Occipital lobe (tissue), 3 donors: ENCODE measurements at places on chromosomes 1 and 21. TPM values are rescaled to one million over a fixed set of nuclear protein-coding genes. Genes with fewer than 3 reads are reported as not detected.

AMY2A gene
- total RNA-seq, result not detected

SLC9C2 gene
- total RNA-seq, result 8.3 TPM

LEFTY2 gene
- total RNA-seq, result 0.47 TPM

PADI3 gene
- not detected for total RNA-seq

SLC25A34 gene
- total RNA-seq, result 1.2 TPM

AMY2B gene
- total RNA-seq, result 201 TPM

PLA2G4A gene
- 2.3 TPM for total RNA-seq

AMY1B gene
- not detected for total RNA-seq

LCE1C gene
- total RNA-seq, result not detected

OLIG2 gene
- total RNA-seq, result 23.9 TPM

GRCh38 chr1:62437273-62437940 lies 558 bp downstream of the USP1 start:
- no peak for DNase-seq

DNA sequence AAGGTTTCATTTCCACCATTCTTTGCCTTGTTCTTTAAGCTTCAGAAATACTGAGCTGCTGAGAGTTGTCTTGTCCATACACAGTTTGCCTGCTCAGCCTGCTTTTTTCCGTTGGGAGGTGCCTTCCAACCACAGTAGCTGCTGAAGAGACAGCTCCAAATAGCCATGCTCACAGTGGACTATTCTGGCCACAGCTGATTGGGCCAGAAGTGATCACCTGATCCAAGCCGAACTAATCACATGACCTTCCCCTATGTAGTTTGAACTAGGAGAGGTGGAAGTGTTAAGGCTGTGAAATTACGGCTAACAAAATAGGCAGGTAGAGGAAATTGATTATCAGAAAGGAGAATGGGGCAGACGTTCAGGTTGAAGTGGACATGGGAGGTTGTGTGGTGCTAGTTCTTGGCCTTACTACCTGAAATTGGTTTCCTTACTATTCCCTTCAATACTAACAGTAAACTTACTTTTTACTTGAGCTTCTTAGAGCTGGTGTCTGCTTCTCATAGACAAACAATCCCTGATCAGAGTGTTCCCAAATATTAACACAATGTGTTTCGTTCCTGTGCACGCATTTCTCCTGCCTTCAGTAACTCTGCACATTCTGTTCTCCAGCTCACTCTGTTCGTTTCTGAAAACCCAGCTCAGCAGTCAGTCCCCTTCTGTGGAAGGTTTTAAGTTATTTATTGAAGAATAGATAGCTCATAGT lies 136.1 kb downstream of the RWDD3 start:
- DNase-seq, result no peak

GRCh38 chr1:109760581-109761226 lies 3.0 kb downstream of the EPS8L3 start:
- no peak for DNase-seq

- DNase-seq, result no peak
These were observed 83.8 kb downstream of the HSF2BP start for GRCh38 chr21:43575473-43575844.

- DNase-seq, result no peak
These were observed 87.9 kb downstream of the RHOU start for GRCh38 chr1:228823200-228823599.

DNA sequence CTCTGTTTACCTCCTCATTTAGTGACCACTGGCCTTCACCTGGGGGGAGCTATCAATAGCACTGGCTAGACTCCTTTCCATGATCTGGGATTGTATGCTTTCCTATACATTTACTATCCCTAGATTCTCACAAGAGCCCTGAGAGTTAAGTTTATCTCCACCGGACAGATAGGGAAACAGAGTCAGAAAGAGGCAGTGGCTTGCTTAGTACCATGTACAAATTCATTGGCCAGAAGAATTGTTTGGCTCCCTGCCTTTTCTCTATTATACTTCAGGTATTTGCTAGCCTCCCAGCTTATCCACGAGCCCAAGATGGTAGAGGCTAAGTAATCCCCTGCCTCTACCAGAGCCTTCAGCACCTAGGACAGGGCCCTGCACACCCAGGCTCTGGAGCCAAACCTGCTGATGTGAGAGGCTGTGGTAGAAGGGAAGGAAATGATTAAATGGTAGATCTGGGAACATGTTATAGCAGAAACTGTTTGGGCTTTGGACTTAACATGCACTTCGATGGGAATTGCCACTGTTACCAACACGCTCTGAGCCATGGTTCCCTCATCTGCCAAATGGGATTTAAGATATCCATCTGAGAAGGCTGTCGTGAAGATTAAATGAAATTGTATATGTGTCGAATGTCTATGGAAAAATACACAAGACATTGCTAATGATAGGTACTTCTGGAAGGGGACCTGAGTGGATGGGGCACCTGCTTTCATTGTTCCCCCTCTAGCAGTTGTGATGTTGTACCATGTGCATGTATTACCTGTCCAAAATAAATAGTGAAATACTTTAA lies 3.1 kb upstream of the BLACAT1 start:
- no peak for DNase-seq

- no peak for DNase-seq
These were observed 2.4 kb downstream of the NTRK1 start for GRCh38 chr1:156862997-156863599.

DNA sequence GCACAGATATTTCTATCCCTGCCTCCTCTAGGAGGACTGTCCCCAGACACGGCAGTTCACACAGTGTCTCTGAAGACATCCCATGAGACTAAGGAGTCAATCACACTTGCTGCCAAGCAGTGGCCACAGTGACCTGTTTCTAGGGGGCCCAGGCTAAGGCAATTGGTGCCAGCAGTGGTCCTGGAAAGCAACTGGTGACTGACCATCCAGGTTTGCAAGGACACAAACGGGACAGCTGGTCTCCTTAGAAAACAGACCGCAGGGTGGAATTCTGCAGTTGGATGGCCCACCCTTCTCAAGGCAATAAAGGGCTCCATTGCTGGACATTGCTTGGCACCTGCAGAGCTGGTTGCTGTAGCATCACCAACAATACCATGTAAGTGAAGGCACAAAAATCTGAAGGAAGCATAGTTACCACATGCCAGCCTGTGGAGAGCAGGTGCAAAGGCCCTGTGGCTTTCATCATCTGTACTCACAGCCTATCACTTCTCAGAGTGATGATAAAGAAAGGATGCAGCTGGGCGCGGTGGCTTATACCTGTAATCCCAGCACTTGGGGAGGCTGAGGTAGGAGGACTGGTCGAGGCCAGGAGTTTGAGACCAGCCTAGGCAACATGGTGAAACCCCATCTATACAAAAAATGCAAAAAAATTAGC lies 81.5 kb downstream of the STUM start:
- no peak for DNase-seq

- no peak for DNase-seq
These were observed 43.9 kb upstream of the SPOCD1 start for GRCh38 chr1:31859719-31860118.

GRCh38 chr1:232655746-232656085 lies 25.8 kb upstream of the SIPA1L2 start:
- no peak for DNase-seq

- no peak for DNase-seq
These were observed 80.9 kb upstream of the LBR start for GRCh38 chr1:225508538-225509375.

DNA sequence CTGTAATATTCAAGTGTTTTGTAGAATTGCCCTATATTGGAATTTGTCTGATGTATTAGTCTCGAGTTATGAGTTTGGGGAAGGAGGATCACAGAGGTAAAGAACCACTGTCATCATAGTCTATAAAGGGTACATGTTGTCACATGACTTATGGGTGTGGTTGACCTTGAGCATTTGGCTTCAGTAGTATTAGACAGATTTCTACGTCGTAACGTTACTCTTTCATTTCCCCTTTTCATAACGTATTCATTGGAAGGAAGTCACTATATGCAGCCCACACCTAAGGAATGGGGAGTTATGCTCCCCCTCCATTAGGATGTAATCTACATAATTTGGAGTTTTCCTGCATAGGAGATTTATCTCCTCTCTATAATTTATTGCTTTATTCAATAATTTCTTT lies 110.1 kb upstream of the VAV3 start:
- DNase-seq, result no peak

- no peak for DNase-seq
These were observed 11.3 kb downstream of the CDK18 start for GRCh38 chr1:205515781-205516253.

DNA sequence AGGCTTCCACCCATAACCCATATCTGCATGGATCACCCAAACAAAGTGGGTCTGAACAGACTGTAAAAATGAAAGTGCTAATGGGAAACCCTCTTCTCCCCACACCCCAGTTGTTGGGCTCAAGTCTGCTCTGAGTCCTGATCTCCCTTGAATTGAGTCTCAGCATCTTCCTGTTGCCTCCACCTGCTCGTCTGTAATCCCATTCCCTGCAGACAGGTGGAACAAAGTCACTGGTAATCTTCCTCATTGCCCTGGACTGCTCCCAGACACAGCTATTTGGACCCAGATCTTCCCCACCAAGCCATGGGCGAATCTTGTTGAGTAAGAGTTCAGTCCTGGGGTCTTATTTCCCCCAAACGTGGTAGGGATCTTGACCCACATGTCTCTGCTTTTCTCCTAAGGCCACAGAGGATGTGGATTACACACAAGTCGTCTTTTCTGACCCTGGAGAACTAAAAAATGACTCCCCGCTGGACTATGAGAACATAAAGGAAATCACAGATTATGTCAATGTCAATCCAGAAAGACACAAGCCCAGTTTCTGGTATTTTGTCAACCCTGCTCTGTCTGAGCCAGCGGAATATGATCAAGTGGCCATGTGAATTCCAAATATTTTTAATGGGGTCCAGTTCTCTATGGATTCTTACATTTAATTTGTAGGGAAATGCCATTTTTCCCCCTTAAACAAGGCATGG lies 15.7 kb downstream of the AVPR1B start:
- DNase-seq, result no peak

GRCh38 chr1:53560581-53561502 lies 101.6 kb downstream of the DMRTB1 start:
- no peak for DNase-seq

DNA sequence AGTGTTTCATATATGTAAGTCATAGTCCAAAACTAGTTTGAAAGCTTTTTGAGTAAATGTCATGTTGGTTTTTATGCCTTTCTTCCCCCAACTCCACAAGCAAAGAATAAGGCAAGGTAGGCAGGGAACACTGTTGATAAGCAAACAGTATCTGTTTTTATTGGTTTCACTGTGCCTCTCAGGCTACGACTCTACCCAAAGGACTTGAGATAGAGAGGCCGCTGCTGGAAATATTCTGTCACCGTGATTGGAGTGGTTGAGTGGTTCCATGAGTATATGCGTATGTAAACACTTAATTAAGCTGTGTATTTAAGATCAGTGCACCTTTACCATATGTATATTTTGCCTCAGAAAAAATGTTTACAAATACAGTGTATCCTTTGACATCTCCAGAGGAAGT lies 138.1 kb upstream of the KIF26B start:
- DNase-seq, result no peak

DNA sequence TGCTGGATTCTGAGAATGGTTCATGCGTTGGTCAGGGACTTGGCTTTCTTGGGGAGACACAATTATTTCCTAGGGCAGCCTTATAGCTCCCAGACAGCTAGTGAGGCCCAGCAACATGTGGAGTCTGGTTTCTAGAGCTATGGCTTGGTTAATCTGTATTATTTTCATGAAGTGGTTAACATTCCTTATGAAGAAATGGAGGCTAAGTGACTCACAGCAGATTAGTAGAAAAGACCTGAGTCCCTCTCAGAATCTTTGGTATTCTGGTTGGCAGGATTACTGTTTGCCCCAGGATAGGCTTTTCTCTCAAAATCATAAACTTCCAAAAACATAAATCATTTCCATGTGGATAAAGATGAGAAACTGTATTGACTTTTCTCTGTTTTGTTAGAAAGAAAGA lies 42.3 kb downstream of the DUSP10 start:
- no peak for DNase-seq

DNA sequence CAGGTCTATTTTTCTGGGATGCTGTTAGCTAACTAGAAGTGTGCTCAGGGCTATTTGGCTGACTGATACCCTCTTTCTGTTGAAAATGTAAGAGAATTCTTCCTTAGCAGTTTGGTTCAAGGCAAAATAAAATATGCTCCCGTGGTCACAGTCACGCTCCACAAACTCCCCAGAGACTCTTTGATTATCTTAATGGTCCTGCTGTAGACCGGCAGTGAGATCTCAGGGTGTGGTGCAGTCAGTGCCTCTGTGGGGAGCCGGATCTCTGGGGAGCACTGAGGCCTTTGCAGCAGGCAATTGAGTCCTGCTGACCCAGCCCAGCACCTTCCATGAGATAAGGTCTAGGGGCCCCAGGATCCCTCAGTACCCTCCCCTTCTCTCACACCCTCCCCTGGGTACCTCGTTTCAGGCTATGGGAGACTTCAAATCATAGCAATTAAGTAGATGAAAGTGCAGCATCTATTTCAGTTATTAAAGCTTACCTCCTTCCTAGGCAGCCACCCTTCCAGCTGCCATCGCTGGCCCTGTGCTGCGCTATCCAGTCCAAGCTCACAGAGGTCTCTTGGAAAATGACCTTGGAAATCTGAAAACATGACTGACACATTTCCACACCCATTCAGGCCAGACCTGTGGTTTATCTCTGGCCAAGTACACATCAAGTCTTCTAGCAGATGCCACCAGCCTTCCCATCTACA lies 98.1 kb downstream of the SEC16B start:
- DNase-seq, result no peak

DNA sequence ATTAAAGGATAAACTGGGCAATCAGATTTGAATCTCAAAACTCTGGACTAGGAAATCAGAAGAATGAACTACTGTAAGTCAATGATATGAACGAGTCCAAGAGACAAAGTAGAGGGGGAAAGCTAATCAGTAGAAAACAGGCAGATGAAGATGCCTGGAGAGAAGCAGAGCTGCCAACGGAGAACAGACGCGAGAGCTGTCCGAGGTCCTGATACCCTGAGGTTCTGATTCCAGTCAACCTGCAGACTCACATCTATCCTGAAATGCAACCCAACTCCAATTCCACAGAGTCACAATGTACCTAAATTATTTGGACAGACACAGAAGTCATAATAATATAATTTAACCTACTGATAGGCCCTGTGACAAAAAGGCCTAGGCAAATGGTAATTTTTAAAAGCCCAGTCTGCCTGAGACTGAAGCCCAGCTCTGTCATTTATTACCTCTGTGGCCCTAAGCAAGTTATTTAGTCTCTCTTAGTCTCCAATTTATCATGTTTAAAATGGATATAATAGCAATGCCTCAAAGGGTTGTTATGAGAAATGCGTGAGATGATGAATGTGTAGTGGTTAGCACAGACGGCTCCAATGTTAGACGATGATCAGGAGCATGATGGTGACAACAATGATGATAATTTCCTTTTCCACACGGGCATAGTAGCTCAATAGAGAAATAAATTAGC lies 33.4 kb downstream of the RGS7 start:
- no peak for DNase-seq
